Hindlimb muscle (tissue), 1 donor: ENCODE measurements at places on chromosomes 7 and 10.

DNA sequence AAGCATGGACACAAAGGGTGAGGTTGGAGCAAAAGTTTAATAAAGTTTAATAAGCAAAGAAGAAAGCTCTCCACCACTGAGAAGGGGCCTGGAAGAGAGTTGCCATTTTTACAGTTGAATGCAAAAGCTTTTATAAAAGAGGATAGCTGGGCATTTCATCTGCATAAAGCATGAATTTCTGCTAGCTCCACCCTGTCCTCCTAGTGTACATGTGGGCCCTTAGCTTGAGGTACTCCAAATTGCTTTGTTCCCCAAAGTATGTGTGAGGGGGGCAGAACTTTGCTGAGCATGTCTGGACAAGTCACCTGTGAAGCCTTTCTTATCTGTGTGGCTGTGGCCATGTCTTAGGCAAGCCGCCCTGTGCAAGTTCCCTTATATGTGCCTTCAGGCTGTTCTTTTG lies 22.6 kb upstream of the CROT start:
- no peak for DNase-seq

DNA sequence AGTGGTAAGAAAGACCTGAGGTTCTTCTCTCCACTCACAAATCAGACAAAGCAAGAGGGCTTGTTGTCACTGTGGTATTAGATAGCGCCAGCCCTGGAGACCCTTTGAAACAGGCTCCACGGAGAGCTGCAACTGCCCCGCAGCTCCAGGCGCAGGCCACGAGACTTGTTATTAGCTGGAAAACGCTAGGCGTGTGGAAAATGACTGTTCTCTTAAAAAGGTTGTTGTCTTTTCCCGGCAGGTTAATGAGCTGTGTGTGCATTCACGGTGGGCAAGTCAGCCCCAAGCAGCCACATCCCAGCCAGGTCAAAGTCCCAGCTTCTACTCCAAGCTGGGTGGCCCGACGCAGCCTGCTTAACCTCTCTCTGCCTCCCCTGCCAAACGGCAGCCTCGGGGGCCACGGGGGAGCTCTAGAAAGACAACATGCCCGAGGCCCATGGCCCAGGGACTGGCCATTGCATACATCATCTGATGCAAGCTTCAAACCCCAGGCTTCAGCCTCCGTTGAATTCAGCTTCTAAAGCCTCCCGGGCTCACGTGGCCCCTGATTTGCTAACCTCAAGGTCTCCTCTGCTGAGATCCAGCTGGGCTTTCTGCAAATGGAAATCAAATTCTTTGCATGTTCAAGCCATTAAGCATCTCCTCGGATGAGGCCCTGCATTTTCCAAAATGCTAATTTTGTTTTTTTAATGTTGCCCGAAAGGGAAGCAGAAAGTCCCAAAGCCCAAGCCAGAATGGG lies 61.3 kb upstream of the DNAAF5 start:
- DNase-seq: peak; percentile 74

GRCh38 chr7:121793716-121794115 lies 79.2 kb upstream of the PTPRZ1 start:
- DNase-seq: no peak

DNA sequence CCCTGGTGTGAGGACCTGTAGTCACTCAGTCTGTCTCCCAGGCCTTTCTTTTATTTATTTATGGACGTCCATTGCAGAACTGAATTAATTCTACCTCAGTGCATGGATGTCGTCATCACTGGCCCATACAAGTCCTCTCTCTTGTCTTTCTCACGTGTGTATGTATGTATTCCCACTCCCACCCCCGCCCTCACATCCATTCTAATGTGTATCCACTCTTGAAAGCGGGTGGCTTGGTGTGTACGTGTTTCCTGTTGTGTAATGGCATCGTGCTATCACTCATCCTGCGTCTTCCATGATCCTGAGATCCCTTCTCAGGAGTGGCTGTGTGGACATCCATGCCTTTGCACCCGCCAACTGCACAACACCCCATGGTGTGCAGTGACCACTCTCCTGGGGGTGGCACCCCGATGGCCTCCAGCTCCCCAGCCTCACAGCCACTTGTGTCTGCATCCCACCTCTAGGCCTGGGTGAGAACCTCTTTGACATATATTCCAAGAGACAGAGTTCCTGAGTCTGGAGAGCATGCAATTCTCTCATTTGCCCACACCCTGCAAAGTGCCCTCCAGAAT lies 3.0 kb upstream of the AOC1 start:
- DNase-seq: no peak

DNA sequence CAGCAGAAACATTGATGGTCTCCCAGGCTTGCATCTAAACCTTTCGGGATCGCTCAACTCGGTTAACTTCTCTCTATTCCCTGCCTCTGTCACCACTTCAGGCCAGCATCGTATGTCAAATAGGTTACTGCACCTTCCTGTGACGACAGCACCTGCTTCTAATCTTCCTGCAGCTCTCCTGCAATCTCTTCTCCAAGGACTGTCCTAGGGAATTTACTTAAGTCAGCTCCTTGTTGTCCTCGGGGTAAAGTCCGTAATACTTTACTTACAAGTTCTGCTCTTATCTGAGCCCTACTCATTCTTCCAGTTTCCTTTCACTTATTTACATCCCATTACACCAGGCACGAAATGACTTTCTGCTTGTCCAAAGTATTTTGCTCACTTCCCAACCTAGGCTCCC lies 372.7 kb upstream of the AKR1E2 start:
- DNase-seq: no peak

DNA sequence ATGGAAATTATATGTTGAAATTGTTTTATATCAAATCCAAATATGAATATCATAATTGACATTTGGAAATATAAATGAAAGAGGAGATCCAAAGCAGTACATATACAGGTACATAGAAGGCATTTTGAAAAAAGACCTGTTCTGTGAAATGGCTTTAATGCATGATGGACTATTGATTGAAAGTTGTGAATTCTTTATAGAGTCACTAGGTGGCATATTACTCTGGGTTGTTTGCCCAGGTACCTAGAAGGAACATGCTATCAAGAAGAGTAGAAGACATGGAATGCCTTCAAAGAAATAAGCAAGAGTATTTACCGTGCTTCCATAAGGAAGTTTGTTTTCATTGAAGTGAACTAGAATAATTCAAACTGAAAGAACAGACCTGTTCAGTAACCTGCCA lies 160.0 kb upstream of the ANK3 start:
- DNase-seq: no peak

DNA sequence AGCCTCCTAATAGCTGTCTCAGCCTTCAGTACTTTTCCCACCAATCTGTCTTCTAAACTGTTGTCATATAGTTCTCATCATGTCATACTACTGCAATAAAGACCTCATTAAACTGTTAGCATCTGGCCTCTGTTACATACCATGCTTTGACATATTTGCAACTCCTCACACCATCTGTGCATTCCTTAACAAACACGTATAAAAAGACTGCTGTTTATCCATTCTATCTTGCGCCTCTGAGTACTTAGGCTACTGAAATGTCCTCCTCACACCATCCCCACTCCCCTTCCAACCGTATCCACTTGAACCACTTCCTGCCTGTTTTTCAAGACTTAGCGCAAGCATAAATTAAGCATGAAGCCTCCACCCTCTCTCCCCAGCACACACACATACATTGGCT lies 41.6 kb downstream of the SLC16A9 start:
- no peak for DNase-seq

- DNase-seq: no peak
Observed at GRCh38 chr7:46175221-46175620, 254.1 kb upstream of the IGFBP3 start.

GRCh38 chr7:2138146-2138765 lies 94.5 kb downstream of the MAD1L1 start:
- DNase-seq: no peak

DNA sequence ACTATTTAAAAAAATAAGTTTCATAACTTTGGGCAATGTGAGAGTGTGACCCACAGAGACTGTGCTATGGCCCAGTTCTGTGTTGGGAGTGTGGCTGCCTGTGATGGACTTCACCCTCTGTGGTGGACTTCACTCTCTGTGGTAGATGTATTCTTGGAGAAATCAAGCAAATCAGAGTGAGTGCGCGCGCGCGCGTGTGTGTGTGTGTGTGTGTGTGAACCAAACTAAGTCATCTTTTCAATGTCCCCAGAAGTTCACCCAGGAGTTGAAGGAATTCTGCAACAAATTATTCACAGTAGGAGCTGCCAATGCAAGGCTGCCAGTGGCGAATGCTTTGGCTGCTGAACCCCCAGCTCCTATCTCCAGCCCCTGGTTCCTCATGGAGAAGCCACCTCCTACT lies 184.5 kb downstream of the ADAM12 start:
- no peak for DNase-seq

DNA sequence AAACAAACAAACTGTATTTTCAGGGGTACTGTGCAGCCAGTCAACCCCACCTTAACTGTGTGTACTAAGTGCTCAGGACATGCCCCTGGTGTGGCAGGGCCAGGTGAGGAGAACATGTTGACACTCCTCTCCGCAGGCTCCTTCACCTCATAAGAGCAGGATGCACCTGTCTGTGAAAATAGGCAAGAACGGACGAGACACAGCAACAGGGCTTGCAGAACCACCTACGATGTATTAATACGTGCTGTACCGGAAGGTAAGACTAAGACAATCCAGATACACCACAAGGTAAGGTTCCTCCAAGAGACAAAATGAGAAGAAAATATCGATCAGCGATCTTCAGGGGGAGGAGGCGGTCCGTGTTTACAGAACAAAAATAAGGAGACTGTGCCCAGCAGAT lies 65.8 kb upstream of the CAMK2B start:
- DNase-seq: no peak

GRCh38 chr10:96656198-96656577 lies 64.1 kb downstream of the PIK3AP1 start:
- no peak for DNase-seq

DNA sequence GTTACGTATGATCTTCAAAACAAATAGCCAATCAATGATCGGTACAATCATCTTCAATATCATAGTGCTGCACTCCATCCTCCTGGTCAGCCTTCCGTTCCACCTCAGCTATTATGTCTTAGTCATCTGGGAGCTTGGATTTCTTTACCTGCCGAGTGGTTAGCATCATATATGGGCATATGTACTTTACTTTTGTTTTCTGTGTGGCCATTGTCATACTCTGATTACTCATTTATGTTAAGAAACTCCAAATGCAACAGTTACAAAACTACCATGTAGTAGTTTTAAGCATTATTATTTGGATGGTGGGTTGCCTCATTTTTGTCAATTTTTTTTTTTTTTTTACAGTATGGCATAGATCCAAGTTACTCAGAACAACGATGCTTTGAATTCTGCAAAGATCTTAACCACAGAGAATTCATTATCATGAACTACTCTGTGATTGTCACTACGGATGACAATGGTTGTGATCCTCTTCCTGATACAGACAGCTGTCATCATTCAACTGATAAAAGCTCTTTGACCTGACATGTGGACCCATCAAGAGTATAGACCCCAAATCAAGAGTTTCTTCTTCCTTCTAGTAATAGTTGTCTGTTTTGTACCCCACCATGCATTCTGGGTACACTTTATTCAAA lies 52.1 kb upstream of the NME8 start:
- no peak for DNase-seq

DNA sequence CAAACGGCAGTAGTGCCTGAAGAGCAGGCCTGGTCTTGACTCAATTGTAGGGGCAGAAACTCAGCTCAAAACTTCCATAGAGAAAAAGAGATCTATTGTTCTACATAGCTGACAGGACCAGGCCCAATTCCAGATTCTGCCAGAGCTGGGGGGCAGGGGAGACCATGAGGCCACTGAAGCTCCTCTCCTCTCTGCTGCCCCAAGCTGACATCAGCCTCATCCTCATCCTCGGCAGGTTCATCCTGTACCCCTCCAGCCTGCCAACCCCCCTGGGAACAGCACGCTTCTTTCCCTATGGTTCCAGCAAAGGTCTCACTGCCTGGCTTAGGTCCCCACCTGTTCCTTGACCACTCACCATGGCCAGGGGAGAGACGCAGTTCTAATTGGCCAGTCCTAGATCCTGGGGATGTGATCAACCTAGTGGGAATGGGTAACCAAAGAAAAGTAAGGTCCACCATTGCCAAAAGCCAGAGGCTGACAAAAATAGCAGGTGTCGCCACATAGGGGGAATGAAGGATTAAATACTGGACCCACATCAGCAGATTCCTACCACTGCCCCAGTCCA lies 42.9 kb downstream of the CCDC3 start:
- DNase-seq: no peak

DNA sequence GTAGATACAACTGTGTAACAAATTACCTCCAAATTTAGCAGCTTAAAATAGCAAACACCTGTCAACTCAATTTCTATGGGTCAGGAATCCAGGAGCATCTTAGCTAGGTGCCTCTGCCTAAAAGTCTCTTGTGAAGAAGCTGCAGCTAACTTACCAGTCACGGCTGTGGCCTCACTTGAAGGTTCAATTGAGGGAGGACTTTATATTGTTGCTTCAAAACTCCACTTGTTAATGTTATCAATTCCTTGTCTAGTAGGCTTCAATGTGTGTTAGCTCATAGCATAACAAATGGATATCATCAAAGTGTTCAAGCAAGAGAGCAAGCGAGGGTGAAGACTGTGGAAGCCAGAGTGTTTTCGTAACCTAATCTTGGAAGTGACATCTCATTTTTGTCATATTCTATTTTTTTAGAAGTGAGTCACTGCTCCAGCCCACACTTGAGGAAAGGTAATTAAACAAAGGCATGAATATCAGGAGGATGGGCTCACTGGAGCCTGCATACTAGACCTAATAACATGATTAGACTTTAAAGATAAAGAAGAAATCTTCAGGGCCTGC lies 172.9 kb downstream of the SPAG6 start:
- no peak for DNase-seq

- no peak for DNase-seq
Observed at GRCh38 chr10:102007796-102008195, 48.2 kb downstream of the ARMH3 start.

DNA sequence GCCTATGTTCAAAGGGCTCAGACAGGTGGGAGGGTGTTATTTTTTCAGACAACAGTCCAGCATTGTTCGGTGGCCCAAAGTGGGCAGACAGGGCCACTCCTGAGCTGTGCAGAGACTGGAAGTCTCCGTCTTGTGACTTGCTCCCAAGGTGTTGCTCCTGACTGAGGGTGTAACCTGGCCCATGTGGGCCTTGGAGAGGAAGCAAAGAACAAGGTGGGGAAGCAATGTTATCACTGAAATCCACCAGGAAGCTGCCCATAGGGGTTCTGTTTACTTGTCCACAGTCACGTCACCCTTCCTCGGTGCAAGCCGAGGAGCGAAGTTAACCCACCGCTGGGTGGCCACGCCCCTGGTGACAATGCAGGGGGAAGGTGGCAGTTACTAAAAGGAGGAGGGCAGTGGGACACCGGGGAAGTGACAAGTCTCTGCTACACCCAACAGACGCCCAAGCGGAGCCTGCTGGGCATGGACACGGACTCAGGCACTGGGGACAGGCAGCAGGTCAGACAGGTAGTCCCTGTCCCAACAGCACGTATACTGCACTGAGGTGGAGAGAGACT lies 311.6 kb upstream of the MKI67 start:
- DNase-seq: no peak

DNA sequence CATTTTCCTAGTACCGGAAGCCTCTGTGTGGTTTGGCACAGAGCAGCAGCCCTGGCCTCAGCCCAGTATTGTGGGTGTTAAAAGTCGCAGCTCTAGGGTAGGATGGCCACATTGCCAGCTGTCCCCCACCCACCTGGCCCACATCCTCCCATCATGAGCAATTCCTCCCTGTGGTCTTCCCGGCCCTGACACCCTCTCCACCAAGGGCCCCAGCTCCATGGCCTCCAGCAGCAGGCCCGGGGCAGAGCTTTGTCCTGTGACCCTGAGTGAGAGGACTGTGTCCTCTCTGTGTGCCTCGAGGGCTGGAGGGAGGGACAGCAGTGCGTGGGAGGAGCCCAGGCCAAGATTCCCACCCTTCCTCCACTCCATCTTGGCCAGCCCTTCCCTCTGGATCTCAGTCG lies 93.7 kb downstream of the MYL10 start:
- DNase-seq: no peak
